Stimulated activated CD8-positive, alpha-beta memory T cell treated with anti-CD3 and anti-CD28 coated beads, Interleukin-15, amount 100 ng/mL, for 48 hours (primary cell): ENCODE measurements at places on chromosomes 12 and 14.
A peak's percentile ranks its signal among the peaks of the same experiment; 100 is the strongest.

GRCh38 chr12:14216405-14217294 is 148.8 kb upstream of the ATF7IP start:
- no peak for DNase-seq

- DNase-seq: no peak
Observed at GRCh38 chr14:55382483-55382882, 29.1 kb downstream of the ATG14 start.

- no peak for DNase-seq
Observed at GRCh38 chr14:95304342-95304741, 15.4 kb downstream of the CLMN start.

DNA sequence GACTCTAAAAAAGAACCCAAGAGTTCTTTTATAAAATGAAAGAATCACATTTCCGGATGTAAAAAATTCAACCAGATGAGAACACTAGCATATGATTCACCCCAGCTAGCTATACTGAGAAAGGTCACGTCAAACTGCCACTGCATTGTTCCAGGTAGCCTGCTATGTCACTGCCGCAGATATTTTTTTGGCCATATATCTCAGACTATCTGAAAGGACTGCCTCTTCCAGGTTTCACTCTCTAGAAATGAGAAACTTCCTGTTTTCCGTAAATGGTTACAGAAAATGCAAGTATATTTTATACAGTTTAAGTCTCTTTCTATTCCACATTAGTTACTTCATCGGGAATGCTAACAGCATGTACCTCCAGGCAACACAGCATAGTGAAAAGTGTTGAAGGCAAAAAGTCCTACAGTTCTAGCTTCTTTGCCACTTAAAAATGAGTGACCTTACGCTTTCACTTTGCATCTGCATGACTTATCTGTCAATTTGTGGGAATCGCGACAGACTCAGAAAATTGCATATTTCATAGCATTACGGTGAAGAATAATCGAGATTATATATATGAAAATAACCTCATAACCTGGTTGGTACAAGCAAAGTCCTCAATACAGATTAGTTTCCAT is 105.2 kb downstream of the MED13L start:
- peak; percentile 34 for DNase-seq

DNA sequence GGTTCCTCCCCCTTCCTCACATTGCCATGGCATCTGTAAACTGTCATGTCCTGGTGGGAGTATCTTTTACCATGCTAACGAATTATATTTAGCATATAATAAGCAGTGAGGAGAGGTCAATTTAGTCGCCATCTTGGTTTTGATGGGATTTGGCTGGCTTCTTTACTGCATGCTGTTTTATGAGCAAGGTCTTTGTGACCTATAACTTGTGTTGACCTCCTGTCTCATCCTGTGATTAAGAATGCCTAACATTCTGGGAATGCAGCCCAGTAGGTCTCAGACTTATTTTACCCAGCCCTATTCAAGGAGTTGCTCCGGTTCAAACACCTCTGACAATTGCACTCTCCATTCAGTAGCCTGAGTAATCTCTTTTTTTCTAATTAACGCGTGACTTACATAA is 2.1 kb upstream of the EIF4B start:
- no peak for DNase-seq
